Caki2 (cell line): ENCODE measurements at places on chromosomes 2 and 18.

GRCh38 chr2:178268435-178268834 lies 74.1 kb downstream of the OSBPL6 start:
- DNase-seq = no peak

- DNase-seq = no peak
Measured at GRCh38 chr18:78947291-78947690, 32.3 kb upstream of the SALL3 start.

- no peak for DNase-seq
Measured at GRCh38 chr2:234483568-234484251, 13.2 kb downstream of the ARL4C start.

DNA sequence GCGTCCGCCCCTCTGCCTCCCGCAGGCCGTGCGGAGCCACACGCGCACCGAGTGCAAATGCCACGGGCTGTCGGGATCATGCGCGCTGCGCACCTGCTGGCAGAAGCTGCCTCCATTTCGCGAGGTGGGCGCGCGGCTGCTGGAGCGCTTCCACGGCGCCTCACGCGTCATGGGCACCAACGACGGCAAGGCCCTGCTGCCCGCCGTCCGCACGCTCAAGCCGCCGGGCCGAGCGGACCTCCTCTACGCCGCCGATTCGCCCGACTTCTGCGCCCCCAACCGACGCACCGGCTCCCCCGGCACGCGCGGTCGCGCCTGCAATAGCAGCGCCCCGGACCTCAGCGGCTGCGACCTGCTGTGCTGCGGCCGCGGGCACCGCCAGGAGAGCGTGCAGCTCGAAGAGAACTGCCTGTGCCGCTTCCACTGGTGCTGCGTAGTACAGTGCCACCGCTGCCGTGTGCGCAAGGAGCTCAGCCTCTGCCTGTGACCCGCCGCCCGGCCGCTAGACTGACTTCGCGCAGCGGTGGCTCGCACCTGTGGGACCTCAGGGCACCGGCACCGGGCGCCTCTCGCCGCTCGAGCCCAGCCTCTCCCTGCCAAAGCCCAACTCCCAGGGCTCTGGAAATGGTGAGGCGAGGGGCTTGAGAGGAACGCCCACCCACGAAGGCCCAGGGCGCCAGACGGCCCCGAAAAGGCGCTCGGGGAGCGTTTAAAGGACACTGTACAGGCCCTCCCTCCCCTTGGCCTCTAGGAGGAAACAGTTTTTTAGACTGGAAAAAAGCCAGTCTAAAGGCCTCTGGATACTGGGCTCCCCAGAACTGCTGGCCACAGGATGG lies 7.1 kb upstream of the WNT10A start:
- no peak for DNase-seq

DNA sequence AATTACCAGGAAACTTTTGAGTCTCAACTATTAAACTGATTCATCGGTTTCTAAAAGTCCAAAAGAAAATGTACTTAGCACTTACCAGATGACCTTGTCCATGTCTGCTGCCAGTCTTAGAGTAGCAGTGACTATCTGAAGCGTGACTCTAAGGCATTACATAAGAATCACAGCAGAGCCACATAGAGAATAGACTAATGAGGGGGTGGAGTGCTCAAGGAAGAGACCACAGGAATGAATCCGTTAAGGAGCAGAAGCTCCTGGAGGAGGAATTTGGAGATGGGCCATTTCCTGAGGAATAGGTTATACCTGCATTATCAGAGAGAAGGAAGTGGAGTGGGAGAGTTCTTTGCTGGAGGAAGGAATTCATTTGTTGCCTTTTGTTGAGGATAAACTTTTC lies 116.0 kb downstream of the MAP3K20 start:
- DNase-seq = peak; percentile 76

DNA sequence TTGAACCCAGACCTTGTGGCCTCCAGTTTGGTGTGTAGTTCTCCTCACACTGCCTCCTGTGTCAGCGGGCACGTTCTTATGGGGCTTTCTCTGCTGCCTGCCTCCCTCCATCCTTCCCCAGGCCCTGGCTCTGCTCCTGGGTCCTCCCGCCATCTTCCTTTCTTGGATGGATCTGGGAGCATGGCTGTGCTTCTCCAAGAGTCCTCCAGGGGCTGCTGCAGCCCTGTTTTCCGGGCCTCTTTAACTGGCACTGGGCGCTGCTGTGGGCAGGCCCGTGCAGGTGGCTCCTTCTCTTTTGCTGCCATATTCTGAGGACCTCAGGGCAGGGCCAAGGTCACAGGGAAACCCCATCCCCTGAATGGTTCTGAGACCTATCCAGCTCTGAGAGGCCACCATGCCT lies 17.8 kb downstream of the THNSL2 start:
- DNase-seq = no peak

GRCh38 chr2:205261516-205262020 lies 420.7 kb upstream of the NRP2 start:
- no peak for DNase-seq

DNA sequence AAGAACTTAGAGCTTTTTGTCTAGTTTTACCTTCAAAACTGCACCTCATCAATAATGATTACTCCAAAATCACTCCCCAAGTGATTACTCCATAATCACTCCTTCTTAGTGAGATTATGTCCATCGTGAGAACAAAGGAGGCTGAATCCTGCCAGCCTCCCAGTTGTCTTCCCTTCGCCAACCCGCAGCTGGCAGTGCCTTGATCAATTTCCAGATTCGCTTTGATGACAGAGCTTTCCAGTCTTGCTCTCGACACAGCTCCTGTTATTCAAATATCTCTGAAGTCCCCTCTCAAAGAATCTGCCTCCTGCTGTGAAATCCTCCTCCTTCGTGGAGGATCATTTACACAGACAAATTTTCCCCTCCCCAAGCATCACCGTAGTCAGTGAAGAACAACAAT lies 237.7 kb downstream of the EIPR1 start:
- no peak for DNase-seq

- DNase-seq = no peak
Measured at GRCh38 chr2:202196727-202197126, 41.7 kb downstream of the SUMO1 start.

GRCh38 chr2:170582313-170582712 lies 132.8 kb upstream of the SP5 start:
- DNase-seq = no peak

DNA sequence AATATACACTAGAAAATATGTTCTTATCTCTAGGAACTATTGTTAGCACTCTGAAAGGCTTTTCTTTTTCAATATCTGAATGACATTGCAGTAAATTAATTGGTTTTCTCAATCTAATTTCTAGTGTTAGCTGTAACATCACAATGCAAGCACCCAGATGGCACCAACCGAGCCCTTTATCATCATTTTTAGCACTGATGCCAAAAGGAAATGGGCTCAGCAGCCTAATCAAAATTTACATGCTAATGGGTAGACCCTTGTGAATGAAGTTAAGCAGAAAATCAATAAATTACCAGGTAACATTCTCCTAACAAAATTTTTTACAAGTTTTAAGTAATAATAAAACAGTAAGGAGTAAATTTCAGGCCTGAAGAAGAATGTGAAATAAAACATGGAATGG lies 53.5 kb upstream of the PGAP1 start:
- DNase-seq = no peak

- DNase-seq = no peak
Measured at GRCh38 chr2:28648147-28648546, 103.5 kb upstream of the PPP1CB start.

- no peak for DNase-seq
Measured at GRCh38 chr2:182048088-182048487, 62.4 kb downstream of the PPP1R1C start.

DNA sequence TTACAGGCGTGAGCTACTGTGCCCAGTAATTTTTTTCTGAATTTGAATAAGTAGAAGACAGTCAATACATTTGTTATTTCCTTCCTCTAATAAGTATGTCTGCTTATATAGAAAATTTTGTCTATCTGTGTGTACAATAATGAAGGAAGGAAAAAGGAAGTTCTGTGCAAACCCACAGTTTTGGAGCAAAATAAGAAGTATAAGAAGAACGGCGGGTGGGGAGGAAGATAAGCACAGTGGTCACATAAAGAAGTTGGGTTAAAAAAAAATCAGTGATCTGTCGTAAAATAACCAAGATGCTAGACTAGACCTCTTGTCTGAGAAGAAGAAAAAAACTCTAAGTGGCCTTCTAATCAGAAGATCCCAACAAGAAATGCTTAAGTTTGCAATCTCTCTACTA lies 20.2 kb downstream of the MGAT4A start:
- DNase-seq = no peak

DNA sequence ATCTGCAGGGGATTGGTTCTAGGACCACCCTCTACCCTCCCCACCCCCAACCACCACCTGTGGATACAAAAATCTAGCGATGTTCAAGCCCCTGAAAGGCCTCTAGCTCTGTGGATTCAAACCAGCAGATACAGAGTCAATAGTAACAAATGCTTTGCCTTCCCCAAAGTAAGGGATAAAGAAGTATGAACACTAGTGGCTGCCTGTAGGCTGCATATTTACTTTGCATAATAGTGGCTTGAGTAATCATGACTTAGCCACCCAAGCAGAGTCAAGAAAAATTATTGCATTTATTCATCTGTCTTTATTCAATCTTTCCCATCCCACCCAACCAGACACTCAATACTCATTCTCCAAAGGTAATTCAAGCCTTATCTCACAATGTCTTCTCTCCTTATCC lies 43.8 kb downstream of the SOCS6 start:
- no peak for DNase-seq

- no peak for DNase-seq
Measured at GRCh38 chr2:169509298-169509885, at the start of gene KLHL41. TSS of gene KLHL41 (plus strand) at chr2:169509702. CDS start at chr2:169509779, 77 bp downstream.

DNA sequence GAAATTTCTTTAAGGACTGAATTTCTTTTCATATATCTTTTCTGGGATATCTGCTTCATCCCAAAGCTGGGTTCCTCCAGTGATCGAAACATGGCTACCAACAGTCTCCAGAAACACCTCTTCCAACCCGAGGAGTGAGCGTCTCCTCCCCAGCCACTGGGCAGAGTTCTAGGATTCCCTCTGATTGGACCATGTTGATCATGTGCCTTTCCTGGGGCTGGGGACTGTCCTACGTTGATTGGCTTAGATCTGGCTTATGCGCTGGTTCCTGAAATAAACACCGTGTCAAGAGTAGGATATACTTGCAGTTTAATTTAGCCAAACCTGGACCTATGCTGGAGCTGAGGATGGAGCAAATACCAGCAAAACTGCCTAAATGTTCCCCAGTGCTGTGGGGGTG lies 55.5 kb upstream of the SLC16A14 start:
- no peak for DNase-seq

DNA sequence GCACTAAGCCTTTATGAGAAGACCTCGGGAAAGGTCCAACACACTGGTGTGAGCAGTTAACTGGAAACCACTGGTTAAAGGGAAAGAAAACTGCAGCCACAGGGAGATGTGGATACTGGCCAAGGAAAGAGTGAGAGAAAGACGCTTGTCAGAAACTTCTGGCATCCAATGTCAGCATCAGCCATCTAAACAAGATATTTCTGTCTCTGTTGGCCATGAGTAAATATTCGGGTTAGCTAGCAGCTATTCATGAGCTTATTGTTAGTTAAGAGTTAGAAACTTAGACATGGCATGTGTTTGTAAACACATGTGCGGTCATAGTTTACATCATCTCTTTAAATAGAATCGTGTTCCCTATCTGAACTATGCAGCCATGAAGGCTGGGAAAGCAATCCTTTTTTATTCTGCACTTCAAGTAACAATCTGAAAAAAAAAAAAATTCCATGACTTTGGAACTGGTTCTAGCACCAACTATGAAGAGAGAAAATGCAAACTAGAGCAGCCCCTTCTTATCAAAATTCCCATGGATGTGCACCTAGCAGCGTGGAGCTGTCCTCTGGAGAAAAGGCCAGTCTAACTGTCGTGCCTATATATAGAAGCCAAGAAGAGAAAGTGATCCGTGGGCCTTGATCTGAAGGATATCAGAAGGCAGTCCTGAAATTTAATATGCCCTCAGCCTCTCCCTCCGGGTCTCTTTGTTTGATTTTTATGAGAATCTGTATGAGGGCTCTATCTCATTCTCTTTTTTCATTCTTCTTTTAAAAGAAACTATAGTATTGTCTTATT lies 84.0 kb upstream of the RFX8 start:
- no peak for DNase-seq

- DNase-seq = no peak
Measured at GRCh38 chr2:213015387-213016165, 135.8 kb downstream of the IKZF2 start.

DNA sequence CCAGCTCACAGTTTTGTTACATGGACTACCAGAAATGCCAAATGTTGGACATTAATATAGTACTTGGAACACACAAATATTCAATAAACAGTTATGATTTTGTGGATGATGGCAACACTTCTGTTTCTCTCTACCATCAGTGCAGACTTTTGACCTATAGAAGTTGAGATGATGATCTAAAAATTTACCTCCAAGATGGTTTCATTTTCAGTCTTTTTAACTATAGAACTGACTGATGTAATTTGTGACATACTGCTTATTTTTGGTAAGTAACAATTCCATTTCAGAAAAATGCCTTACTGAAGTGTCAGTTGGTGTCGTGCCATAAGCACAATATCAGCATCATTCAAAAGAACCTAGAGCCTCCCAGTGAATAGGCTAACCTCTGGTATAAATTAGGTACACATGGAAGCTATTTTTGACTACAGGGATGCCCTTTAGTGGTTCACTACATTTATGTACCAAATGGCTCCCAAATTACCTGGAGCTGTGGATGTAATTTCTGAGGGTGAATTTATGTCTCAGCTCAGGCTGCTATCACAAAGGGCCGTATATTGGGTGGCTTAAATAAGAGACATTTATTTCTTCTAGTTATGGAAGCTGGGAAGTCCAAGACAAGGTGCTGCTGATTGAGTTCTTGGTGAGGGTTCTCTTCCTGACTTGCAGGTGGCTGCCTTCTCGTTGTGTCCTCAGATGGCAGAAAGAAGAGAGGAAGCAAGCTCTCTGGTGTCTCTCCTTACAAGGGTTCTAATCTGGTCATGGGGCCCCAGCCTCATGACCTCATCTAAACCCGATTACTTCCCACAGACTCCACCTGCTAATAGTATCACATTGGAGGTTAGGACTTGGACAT lies 66.5 kb downstream of the ALPK2 start:
- no peak for DNase-seq

DNA sequence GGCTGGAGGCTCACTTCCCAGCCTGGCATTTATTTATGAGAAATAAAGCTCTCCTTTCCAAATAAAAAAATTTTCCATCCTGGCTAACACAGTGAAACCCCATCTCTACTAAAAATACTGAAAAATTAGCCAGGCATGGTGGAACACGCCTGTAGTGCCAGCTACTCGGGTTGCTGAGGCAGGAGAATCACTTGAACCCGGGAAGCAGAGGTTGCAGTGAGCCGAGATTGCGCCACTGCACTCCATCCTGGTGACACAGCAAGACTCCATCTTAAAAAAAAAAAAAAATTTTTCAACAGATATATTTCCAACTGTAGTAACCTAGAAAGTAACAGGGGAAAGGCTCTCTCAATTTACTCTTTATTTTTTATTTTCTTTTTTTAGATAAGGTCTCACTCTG lies 6.1 kb upstream of the PCBP1 start:
- no peak for DNase-seq

GRCh38 chr2:122905431-122905830 lies 1119.7 kb upstream of the CNTNAP5 start:
- no peak for DNase-seq

DNA sequence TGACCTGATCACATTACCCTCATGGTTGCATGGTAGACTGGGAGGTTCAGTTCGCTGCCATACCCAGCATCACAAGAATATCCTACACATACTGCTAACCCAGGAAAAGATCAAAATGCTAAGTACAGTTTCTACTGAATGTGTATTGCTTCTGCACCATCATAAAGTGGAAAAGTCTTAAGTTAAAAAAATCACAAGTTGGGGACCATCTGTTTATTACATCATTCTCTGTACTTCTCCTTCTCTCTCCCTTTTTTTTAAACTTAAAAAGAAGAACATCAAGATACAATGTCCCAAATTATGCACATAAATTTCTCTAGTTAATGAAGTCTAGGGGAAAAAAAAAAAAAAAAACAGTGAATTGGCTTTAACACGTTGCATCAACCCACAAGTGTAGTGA lies 43.3 kb downstream of the NBAS start:
- no peak for DNase-seq
